Activated CD8-positive, alpha-beta memory T cell treated with anti-CD3 and anti-CD28 coated beads, Interleukin-2, amount 10 ng/mL, durations not matched to agents 7 days and 5 days (primary cell): ENCODE measurements at places on chromosomes 5 and 9. TPM values are rescaled to one million over a fixed set of nuclear protein-coding genes. Genes with fewer than 3 reads are reported as not detected.
A peak's percentile ranks its signal among the peaks of the same experiment; 100 is the strongest.

DNA sequence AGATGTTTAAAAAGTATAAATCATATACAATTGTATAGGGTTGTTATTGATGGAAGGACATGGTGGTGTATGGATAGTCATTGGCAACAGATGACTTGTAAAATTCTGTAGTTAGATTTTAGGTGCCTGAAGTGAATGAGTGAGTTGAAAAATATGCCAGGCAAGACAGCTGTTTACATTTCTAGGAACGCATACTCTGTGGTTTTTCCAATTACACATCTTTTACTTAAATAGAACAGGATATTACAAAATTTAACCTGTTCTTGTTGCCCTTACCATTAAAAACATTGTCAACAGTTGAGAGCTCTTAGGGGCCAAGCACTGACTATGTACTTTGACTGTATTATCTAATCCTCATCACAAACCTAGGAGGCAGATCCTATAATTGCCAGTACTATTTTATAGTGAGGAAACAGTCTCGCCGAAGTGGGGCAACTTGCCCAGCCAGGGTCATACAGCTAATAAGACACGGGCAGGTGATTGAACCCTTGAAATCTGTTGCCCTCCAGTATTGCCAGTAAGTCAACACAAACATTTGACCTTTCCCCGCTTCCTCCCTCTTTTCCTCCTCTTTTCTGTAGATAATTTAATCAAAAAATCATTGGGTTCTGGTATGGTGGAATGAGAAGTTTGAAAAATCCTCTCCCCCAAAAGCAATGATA lies 88.6 kb downstream of the MACROH2A1 start:
- no peak for DNase-seq

DNA sequence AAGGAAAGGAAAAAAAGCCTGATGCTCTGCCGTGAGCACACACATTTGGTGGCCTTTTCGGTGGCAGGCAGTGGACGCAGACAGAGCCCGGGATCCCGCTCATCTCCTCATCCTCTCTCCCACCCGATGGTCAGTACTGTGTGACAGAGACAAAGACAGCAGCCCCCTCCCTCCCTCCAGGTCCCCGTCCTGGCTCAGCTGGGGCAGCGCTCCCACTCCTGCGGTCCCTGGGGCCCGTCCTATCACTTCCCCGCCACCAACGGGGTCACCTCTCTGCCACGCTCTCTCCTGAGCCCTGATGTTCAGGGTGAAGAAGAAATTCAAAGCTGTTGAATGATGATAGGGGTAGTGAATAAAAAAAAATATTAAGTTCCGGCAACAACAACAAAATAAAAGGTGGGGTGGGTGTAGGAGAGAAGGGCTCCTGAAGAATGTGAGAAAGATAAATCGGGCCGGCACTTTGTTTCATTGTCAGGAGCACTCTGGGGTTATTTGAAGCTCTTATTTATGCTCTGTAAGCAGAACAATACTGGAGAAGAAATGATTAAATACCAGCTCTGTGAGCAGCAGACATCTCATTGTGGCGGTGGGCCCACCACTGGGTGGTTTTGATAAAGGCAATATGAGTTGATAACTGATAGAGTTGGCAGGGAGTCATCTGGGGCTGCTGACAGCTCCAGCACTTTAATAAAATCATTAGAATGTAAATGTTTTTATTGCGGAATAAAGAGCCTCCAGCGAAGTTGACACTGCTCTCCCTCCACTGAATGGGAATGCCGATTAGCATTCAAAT lies 417.7 kb downstream of the IRX1 start:
- DNase-seq, result no peak

DNA sequence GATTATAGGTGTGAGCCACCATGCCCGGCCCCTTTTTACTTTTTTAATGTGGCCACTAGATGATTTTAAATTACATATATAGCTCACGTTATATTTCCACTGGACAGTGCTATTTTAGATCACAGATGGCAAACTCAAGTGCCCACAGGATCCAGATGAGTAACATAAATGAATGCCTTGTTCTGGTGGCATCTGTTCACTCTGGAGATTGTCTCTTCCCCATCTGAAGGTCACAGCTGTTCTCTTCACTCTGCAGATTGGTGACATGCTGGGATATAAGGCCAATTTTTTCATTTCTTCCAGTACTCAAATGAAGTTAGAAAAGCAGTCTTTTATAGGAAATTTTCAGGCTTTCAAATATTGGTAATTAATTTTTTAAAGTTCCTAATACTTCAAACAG lies 160.1 kb downstream of the DOCK8 start:
- DNase-seq, result no peak

GRCh38 chr5:111223787-111224560 lies at the start of gene CAMK4:
TSS of gene CAMK4 (plus strand) at chr5:111224384. CDS start at chr5:111224484, 100 bp downstream.
- DNase-seq, result peak; percentile 86

DNA sequence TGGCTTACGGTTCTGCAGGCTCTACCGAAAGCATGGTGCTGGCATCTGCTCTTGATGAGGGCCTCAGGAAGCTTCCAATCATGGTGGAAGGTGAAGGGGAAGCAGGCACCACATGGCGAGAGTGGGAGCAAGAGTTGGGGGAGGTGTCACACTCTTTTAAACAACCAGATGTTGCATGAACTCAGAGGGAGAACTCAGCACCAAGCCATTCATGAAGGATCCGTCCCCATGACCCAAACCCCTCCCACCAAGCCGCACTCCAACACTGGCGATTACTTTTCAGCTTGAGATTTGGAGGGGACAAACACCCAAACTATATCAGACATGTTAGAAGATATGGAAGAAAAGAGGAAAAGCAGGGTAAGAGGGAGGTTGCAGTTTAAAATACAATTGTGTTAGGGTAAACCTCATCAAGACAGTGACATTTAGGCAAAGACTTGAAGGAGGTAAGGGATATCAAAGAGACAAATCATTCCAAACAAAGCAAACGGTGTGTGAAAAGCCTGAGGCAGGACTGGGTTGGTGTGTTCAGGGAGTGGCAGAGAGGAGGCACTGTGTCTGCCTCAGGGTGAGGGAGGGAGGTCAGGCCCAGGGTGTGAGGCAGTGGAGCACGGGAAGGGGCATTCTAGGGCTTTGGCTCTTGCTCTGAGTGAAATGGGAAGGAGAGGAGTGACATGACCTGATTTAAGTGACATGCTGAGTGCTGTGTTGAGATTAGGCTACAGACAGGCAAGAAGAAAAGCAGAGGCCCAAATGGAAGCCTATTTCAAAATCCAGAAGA lies 80.9 kb downstream of the SREK1 start:
- no peak for DNase-seq

DNA sequence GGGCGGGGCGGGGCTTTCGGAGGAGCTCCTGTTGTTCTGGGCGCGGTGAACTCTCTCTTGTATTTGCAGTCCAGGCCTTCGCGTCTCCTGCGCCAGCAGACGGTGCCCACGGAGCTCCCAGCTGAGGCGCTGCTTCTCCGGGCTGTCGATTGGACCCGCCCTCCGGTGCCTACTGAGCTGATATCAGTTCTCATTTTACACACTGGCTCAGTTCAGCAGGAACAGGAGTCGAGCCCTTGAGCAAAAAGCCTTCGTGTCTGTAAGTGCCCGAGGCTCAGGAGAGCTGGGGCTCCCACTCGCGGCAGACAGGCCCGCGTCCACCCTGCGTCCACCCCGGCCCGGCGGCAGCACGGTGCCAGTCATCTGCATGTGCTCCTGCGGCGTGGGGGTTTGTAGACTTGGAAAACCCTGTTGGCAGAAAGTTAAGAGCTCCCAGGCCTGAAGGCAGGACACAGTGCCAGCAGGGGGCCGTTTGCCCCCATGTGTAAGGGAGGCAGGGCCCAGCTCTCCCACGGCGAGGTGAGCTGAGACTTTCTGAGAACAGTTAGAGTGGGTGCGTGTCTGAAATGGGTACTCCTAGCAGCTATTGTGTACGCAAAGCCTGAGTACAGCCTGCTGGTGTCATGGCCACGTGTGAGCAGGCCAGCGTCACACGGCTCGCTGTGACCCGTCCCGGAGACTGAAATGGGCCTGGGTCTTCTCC lies 231.5 kb downstream of the FANCC start:
- DNase-seq, result no peak

- no peak for DNase-seq
Measured at GRCh38 chr5:111518777-111519176, 6.4 kb upstream of the STARD4 start.

DNA sequence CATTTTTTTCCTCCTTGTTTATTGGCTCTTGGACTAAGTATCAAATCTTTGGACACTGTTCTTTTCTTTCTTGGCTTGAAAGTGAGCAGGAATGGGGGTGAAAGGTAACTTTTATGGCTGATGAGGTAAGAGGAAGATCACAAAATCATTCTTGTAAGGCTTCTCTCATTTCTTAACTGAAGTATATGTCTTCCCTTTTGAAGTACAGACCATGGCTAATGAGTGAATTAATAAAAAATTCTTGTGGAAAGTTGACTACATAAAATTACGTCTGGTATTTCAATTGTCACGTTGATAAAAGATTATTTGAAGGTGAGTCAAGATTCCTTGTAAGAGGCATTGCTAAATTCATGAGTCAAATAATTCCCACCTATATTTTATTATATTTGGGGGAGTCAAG lies 25.1 kb downstream of the VCAN start:
- DNase-seq, result no peak

GRCh38 chr5:129698661-129699060 lies 49.2 kb upstream of the MINAR2 start:
- DNase-seq, result no peak

DNA sequence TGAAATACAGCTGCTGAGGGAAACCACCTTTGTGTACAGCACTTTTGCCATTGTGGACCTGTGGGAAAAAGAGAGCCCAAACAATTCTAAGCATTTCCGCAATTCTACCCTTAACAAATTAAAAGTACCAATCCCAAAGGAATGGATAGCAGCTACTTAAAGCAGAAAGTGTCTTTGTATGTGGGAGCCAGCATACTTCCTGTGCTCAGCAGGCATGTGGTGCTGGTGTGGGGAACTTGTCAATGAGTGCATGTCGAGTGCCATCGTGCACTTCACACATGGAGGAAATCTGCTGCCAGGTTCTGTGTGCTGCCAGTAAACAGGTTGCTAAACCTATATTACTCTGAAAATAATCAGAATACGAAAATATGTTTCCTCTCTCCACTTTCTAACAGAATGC lies 399.0 kb downstream of the LRRC70 start:
- no peak for DNase-seq

DNA sequence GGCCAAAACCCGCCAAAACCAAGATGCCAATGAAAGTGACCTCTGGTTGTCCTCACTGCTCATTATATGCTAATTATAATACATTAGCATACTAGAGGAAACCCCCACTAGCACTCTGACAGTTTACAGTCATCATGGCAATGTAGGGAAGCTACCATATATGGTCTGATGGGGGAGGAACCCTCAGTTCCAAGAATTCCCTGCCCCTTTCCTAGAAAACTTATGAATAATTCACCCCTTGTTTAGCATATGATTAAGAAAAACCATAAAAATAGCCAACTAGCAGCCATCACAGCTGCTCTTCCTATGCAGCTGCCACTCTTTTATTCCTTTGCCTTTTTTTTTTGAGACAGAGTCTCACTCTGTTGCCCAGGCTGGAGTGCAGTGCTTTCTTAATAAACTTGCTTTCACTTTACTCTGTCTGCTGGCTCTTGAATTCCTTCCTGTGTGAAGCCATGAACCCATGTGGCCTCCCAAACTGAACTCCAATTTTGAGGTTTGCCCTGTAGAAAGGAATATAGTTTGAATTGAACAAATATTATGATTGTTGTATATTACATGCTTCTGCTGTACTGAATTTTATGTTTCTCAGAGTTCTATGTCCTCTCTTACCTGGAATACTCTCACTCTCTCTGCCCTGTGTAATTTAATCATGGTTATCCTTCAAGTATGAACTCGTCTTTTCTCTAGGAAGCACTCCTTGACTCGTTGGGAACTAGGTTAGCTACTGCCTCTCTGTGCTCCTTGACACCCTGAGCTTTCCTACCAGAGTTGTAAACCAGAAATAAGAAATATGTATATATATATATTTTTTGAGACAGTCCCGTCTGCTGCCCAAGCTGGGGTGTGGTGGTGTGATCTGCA lies 59.8 kb downstream of the KIAA1958 start:
- DNase-seq, result no peak

GRCh38 chr5:175861337-175862130 lies 9.8 kb upstream of the CPLX2 start:
- DNase-seq, result no peak

DNA sequence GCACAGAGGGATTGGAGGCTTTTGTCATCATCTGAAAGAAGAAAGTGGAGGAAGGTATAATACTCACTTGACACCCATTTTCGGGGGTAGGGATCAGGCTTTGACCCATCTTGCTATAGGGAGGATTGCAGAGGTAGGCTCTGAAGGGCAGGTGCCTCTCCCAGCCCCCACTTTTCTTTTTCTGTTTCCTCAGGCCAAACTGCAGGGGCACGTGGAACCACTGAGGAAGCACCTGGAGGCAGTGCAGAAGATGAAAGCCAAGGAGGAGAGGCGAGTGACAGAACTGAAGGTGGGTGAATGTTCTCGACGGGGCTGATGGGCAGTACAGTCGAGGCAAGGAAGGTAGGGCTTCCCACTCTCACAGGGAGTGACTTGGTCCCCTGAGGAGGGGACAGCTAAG lies 7.5 kb downstream of the TRIM41 start:
- no peak for DNase-seq

DNA sequence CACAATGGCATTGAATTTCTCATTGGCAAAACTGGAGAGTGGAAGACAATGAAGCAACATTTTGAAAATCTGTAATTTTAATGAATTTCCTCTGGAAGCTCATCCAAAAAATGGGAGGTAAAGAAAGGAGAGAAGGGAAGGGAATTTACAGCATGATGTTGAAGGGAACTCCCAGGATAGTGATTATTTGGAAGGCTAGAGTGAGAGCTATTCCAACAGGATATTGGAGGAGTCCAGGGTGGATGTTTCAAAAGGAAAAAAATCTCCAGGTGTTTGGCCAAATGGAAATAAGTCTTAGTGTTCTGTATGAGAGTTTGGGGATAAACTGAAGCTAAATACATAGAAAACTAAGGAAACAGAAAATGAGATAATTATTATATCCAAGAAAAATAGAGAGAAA lies 106.2 kb downstream of the IZUMO3 start:
- DNase-seq, result no peak

DNA sequence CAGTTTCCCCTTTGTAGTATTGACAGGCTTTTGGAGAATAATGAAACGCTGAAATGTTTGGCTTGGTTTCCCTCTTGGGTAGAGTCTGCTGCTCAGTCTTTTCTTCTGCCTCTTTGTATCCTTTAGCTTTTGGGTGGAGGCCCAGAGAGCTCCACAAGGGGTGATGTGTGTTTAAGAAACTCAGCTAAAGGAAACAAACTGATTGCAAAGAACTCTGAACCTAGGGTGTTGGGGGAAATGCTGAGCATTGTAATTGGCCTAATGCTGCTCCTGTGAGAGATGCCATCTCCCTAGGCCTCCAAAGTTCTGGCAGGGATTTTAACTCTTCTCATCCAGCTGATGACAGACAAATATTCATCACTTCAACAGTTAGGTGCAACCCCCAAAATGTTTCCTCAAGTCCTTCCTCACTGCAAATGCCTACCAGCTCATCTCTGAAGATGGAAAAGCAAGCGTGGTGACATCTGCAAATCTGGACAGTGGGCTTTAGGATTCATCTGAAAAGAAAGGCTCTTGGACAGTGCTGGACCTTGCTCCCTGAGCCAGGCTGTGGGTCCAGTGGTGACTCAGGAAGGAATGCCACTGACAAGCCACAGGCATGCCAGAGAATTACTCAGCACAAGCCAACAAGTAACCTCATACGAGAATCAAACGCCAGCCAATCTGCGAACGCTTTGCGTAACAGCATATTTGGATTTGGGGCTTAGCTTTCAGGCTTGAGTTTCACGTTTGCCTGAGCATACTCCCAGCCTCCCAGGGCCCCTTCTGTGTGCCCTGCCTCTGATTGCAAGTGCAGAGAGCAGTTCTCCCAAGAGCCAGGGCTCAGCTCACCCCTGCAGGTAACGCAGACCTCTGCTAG lies 30.5 kb upstream of the ZSWIM6 start:
- DNase-seq, result no peak

Gene RAD17
- total RNA-seq, result 26.4 TPM

Gene TRIM32
- 19.8 TPM for total RNA-seq
